Hepatocyte (in vitro differentiated cells): ENCODE measurements at places on chromosomes 2 and 18.

DNA sequence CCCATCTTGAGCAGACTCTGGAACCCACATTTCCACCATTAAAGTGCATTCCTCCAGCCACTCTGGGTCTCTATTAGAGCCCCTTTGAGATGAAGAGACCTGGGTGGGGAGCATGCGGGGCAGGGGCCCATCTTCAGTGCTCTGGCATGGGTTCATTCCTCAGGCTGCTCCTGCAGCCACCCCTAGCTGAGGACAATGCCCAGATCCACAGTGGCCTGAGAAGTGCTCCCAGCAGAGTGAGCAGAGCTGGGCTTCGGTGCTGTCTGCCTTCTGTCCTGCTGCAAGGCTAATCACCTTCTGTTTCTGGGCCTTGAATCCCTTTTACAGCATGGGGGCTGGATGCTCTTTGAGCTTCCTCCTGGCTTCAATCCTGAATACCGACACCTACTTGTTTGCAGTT lies 169.8 kb downstream of the TRIM43 start:
- no peaks in the 10 kb centered on the region for H3K36me3 ChIP-seq
- no peak overlapping the region for H3K27ac ChIP-seq
- H3K27me3 ChIP-seq = no peaks in the 10 kb centered on the region
- no peaks in the 10 kb centered on the region for H3K4me1 ChIP-seq
- no peak for DNase-seq

- H3K4me1 ChIP-seq = no peaks in the 10 kb centered on the region
- no peak overlapping the region for H3K4me3 ChIP-seq
- DNase-seq = no peak
- H3K27ac ChIP-seq = no peak overlapping the region
Measured at GRCh38 chr2:105518897-105519296, 120.0 kb upstream of the FHL2 start.

DNA sequence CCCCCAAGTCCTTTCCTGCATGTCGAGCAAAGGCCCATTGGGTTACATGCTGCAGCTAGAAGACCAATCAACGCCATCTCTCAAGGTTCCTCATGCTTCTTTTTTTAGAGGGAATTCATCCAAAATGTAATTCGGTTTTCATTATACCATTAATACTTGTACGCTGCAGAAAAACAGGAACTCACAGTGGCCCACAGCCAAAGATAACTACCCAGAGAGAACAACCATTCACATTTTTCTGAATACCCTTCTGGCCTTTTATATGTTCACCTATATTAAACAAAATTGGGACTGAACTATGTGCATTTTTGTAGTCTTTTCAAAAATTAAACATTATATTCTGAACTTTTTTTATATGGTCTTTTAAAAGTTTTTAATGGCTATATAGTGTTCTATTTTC lies 25.8 kb downstream of the FARP2 start:
- H3K4me3 ChIP-seq = no peak overlapping the region
- H3K27me3 ChIP-seq = no peaks in the 10 kb centered on the region
- DNase-seq = no peak
- H3K27ac ChIP-seq = no peak overlapping the region
- no peaks in the 10 kb centered on the region for H3K36me3 ChIP-seq

DNA sequence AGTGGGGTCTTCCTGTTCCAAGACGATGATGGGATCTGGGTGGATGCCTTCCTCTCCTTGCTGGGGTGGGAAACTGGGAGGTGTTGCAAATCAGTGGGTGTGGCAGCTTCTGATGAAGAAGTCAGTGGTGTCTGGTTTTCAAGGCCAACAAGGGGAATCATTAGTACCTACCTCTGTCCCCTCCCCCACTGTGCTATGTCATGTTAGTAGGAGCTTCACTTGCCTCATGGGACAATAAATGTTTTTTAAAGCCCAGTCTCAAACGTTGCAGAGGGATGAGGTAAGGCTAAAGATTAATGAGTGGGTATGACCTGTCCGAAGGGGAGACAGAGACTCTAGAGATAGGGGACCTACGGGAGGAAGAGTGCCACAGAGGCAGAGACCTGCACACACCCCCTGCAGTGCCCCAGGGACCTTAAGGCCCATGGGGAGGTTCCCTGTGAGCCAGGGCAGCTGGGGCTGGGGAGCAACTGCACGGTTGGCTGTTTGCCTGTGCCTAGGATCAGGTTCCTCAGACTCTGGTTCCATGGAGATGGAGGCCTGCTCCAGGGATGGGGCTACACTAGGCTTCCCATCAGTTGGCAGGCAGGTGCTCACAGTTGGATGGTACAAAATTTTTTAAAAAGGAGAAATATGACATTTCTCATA lies 37.8 kb upstream of the SLC1A4 start:
- H3K4me3 ChIP-seq = no peak overlapping the region
- H3K4me1 ChIP-seq = peaks cover 4% of the 10 kb centered on the region
- no peaks in the 10 kb centered on the region for H3K36me3 ChIP-seq
- H3K27me3 ChIP-seq = no peaks in the 10 kb centered on the region
- no peak for DNase-seq

- H3K4me3 ChIP-seq = no peak overlapping the region
- DNase-seq = peak; percentile 48
- H3K27ac ChIP-seq = no peak overlapping the region
- no peaks in the 10 kb centered on the region for H3K27me3 ChIP-seq
Measured at GRCh38 chr2:239157771-239158170, 243.0 kb downstream of the HDAC4 start.
